ENCODE measurements at places on chromosomes 3 and 15. TPM values are rescaled to one million over a fixed set of nuclear protein-coding genes. Genes with fewer than 3 reads are reported as not detected.

Gene SORD
- polyA plus RNA-seq = 73.1 TPM

Gene RPL15
- polyA plus RNA-seq = 3,693 TPM

Gene GAP43
- not detected for polyA plus RNA-seq

Gene CCR3
- polyA plus RNA-seq = not detected
